Transverse colon (tissue), 4 donors: ENCODE measurements at places on chromosomes 3 and 15. TPM values are rescaled to one million over a fixed set of nuclear protein-coding genes. Genes with fewer than 3 reads are reported as not detected.

DNA sequence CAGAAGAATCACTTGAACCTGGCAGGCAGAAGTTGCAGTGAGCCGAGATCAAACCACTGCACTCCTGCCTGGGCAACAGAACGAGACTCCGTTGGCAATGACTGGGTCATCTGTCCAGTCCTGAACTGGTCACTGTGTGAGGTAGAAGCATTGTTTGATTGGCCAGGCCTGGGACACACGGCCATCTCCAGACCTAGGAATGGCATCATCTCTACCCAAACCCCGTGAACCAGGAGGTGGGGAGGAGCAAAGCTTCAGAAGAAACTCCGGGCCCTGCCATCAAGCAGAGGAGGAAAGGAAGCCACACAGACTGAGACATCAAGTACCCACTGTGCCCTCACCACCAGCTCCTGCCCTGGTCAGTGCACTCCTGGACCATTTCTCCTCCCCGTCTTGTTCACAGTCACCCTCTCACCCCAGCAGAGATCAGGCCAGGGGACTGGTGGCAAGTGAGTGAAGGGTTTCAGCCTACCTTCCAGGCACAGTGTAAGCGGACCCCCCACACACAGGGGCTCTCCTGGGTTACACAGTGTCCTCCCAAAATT lies 31.6 kb downstream of the GOLGA6L2 start:
- no peak for DNase-seq

WNT7A gene
- not detected for total RNA-seq

- DNase-seq, result no peak
Measured at GRCh38 chr3:480070-480469, 283.5 kb downstream of the CHL1 start.

DNA sequence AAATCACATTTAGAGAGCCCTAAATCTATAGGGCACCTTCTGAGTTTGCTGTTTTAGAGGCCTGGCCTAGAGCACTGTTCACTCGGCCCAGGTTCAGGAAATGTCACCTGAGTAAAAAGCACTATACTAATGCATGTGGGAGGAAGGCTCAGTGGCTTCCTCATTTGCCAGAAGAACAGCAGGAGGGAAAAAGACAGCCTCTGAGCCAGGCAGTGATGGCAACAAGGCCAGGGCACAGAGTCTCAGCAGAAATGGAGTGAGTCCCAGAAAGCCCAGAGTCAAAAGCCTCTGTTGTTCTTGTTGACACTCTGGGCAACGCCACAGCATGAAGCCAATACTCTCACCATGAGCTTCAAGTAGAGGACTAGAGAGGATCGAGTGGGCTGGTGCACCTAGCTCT lies 25.9 kb downstream of the LTF start:
- no peak for DNase-seq

GRCh38 chr3:87426918-87427317 lies 150.5 kb upstream of the POU1F1 start:
- no peak for DNase-seq

C3orf18 gene
- 4.4 TPM for total RNA-seq

- DNase-seq, result no peak
Measured at GRCh38 chr3:39277893-39278615, 1.8 kb downstream of the CX3CR1 start.

GRCh38 chr15:87374339-87374738 lies 882.2 kb downstream of the NTRK3 start:
- DNase-seq, result no peak

DNA sequence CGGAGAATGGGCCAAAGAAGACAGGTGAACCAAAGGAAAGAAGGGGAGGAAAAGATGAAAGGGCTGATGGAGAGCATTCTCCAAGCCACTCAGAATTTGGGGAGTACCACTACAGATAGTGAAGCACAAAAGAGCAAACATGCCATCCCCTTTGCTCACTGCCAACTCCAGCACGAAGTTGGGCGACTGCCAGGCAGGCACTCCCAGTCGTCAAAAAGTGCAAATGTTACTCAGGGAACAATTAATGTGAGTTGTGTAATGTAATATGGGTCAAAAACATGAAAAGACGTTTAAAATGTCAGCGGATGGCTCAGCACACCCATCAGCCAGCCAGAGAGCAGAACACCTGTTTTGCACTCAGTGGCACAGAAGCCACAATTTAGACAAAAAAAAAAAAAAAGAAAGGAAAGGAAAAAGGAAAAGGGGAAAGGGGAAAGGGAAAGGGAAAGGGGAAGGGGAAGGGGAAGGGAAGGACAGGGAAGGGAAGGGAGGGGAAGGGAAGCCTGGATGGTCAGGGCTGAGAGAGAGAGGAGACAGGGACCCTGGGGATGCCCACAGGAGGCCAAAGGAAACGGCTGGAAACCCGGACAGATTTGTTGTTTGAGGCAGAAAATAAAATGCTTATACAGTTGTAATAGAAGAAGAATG lies 82.7 kb downstream of the COL8A1 start:
- DNase-seq, result peak; percentile 18

DNA sequence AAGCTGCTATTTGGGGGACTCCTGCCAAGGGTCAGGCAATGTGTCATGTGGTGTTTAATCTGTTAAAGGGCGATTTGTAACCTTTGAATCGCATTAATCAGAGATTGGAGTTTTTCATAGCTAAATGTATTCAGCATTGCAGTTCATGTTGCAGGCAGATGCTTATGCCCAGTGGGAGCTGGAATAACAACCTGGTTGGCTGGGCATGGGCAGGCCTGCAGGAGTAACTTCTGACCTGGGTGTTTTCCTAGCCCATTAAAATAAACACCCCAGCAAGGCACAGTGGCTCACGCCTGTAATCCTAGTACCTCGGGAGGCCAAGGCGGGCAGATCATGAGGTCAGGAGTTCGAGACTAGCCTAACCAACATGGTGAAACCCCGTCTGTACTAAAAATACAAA lies 268.7 kb downstream of the BBX start:
- DNase-seq, result no peak

DNA sequence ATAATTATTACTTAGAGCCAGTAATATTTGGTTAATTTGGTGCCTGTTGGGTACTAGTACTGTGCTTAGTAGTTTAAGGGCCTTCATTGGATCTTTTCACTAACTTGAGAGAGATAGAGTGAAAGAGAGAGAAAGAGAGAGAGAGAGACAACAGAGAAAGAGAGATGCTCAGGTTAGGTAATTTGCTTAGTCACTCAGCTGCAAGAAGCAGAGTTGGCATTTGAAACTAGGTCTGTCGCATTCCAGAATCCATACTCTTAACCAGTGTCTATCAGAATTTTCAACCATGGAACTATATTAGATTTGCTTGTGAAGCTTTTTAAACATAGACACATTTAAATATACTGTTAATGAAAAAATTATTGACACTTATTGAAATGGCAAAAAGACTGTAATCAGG lies 31.1 kb upstream of the NUDT16 start:
- no peak for DNase-seq

CYP1A2 gene
- total RNA-seq, result not detected

DNA sequence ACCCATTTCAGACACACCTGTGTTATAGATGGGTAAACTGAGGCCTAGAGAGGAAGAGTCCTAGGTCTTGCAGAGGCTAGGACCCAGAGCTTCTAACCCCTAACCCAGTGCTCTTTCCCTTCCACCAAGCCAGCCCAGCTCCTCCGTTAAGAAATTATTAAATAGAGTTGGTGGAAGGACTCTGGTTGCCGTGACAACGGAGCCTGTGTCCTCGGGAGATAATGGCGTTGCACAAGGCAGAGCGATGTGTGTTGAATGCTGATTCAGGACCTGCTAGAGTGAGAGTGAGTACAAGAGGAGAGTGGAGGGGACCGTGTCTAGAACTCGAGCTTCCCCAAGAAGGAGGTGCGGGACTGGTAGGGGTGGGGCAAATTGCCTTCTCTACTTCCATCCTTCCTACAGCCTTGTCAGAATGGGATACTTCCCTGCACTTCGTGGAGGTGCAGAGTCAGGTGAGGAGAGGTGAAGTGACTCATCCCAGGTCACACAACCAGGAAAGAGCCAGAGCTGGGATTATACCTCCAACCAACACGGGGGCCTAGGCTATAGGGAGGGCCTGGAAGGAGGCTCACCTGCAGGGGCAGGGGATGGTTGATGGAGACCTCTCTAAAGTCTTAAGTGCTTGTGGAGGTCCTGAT lies 8.6 kb downstream of the SLC6A1 start:
- DNase-seq, result no peak

GRCh38 chr3:78792733-78793132 lies 975.1 kb downstream of the ROBO1 start:
- no peak for DNase-seq

DNA sequence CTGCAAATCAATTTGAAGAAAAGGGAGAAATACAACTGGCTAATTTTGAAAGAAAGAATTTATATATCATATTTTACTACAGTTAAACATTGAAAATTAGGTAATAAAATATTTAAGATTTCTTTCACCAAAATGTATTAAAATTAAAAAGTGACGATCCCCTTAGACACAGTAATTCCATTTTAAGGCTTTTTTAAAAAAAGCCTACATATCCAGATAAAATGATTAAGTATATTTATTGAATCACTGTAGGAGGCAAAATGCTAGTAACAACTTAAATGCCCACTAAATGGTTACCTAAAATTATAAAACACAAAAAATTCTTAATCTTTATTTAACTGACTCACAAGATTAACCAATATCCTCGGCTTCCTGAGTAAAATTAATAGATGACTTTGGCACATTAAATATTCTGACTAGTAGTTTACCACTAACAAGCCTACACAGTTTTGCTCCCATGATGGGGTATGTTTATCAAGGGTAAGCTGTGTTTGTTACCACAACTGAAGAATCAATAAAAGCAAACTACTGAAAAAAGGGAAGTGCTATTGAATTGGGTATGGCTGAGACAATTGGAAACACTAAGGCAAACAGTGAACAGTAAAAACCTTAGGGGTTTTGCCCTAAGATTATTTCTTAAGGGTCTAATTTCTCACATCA lies 28.4 kb downstream of the ANKRD28 start:
- no peak for DNase-seq

DNA sequence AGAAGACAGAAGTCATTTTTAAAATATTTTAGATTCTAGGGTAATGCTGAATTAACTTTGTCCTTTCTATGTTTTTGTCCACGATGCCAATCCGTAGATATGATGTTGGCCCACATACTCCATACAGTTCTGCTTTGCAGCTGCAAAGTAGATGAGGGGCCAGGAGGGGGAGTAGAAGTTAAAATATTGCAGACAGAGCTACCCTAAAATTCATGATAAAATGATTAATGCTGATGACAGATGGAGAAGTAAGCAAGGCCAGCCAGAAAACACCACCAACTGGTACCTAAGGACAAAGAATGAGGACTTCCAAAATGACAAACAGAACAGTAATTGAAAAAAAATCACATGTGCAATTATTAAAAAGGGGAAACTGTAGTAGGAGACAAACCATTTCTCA lies 756.6 kb upstream of the ARPP21 start:
- DNase-seq, result no peak

SCAMP2 gene
- total RNA-seq, result 234 TPM

C3orf33 gene
- 1.5 TPM for total RNA-seq

DNA sequence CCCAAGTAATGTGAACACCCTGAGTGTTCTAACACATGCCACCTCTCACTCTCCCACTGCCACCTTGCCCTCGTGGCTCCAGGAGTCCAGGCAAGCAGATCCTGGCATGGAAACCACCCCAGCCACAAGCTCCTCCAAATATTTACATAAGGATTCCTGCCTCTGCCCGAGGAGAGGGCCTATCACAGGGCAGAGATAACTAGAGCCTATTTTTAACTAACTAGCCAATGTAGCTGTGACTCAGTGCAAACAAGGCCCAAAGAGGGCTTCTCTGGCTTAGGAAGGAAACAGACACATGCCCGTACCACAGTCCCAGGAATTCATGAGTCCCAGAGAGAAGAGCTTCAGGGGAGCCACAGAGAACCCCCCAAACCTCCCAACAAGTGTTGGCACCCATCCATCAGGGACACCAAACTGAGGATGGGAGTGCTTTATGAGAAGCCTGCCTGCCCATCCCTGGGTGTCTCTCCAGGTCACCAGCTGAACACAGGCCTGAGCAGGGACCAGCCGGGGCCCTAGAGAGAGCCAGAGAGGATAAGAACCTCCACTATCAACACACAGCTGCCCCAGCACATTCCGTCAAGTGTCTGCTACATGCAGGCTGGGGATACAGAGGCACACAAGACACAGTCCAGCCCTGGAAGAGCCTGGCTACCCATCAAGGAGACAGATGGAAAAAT lies 9.2 kb downstream of the FYCO1 start:
- no peak for DNase-seq

GRCh38 chr3:153970047-153970446 lies 151.1 kb upstream of the ARHGEF26 start:
- no peak for DNase-seq

PLCB2 gene
- 143 TPM for total RNA-seq

- DNase-seq, result peak; percentile 46
Measured at GRCh38 chr15:68730471-68730919, 90.2 kb downstream of the ANP32A start.

- DNase-seq, result no peak
Measured at GRCh38 chr3:43365601-43366305, 79.4 kb downstream of the SNRK start.

GRCh38 chr3:190531406-190531805 lies 17.5 kb downstream of the IL1RAP start:
- no peak for DNase-seq

GRCh38 chr3:112734171-112734570 lies 93.2 kb upstream of the CCDC80 start:
- no peak for DNase-seq

SOX14 gene
- not detected for total RNA-seq

PIK3CB gene
- 98.4 TPM for total RNA-seq
